ENCODE measurements at places on chromosomes 5 and 9.

DNA sequence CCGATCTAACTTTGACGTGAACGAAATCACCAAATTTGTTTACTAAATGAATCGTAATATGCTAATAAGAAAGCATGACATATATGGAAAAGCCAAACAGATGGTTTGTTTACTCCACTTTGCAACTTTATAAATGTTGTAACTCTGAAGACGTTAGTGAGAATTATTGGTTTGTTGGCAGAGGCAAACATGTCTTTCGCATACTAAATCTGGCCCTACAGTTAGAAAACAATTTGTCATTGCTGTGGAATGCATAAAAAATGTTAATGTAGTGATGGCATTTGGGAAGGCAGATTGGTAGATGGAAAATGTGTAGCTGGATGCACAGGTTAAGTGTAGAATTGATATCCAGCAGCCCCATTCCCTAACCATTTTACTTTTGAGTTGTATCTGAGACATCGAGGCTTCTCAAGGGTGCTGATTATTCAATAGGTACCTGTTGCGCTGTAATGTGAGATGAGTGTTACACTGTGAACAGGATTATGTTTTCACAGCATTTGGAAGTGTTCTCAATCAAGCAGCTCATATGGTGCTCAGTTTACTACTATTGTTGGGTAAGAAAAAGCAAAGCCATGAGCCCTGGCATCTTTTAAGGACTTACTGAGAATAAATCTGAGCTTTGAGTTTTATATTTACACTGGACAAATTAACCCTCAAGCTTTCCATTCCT lies 444.8 kb downstream of the BNC2 start:
- no peak overlapping the region for H3K4me3 ChIP-seq
- DNase-seq = no peak
- H3K36me3 ChIP-seq = no peaks in the 10 kb centered on the region
- no peaks in the 10 kb centered on the region for H3K27me3 ChIP-seq

GRCh38 chr9:127170103-127170502 lies 47.7 kb upstream of the ANGPTL2 start:
- DNase-seq = no peak
- H3K27ac ChIP-seq = no peak overlapping the region
- H3K4me3 ChIP-seq = no peak overlapping the region
- H3K27me3 ChIP-seq = no peaks in the 10 kb centered on the region
- H3K4me1 ChIP-seq = peaks cover 5% of the 10 kb centered on the region

DNA sequence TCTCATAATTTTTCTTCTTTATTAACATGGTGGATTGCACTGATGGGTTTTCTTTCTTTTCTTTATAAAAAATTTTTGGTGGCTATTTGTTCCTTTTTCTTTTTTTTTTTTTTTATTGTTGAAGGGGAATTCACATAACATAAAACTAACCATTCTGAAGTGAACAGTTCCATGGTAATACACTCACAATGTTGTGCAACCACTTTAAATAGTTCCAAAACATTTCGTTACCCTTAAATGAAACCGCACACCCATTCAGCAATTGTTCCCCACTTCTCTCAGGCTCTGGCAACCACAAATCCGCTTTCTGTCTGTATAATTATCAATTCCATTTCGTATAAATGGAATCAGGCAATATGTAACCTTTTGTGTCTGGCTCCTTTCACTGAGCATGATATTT lies 11.7 kb upstream of the SETX start:
- no peak overlapping the region for H3K27ac ChIP-seq
- peaks cover 4% of the 10 kb centered on the region for H3K4me1 ChIP-seq
- no peak overlapping the region for H3K4me3 ChIP-seq
- DNase-seq = no peak
- no peaks in the 10 kb centered on the region for H3K36me3 ChIP-seq

- DNase-seq = no peak
- H3K4me3 ChIP-seq = no peak overlapping the region
- no peak overlapping the region for H3K27ac ChIP-seq
- H3K4me1 ChIP-seq = no peaks in the 10 kb centered on the region
- no peaks in the 10 kb centered on the region for H3K27me3 ChIP-seq
Observed at GRCh38 chr5:39816156-39816845, 391.5 kb upstream of the DAB2 start.

GRCh38 chr5:176157656-176158055 lies 80.6 kb upstream of the SIMC1 start:
- peaks cover 15% of the 10 kb centered on the region for H3K27me3 ChIP-seq
- H3K4me1 ChIP-seq = no peaks in the 10 kb centered on the region
- no peaks in the 10 kb centered on the region for H3K36me3 ChIP-seq
- no peak for DNase-seq
- no peak overlapping the region for H3K4me3 ChIP-seq

- no peak overlapping the region for H3K4me3 ChIP-seq
- no peak for DNase-seq
- no peaks in the 10 kb centered on the region for H3K36me3 ChIP-seq
- no peak overlapping the region for H3K27ac ChIP-seq
Observed at GRCh38 chr9:97873882-97874281, 20.9 kb downstream of the FOXE1 start.

DNA sequence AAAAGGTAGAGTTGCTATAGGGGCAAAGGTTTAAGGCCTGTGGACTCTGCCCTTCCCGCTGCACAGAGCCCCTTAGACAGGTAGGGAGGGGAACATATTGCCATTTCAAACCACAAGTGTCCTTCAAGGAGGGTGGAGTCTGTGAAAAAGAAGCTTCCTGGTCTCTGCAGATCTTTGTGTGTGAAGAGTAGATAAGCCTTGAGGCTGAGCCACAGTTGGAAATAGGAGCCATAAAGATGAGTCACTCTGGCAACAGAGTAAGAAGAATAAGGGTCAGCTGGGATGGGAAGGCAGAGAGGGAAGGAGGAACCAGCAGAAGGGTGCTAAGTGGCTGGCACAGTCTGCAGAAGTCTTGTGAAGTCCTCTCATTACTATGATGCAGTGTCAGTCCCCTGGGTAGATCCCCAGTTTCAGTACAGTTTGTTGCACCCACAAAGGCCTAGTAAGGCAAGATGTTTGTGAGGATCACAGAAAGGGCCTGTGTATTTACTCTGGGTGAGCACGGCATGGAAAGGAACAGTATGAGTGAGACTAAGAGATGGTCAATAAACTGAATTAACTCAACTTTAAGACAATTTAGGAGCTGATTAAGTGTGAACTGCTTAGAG lies 18.1 kb downstream of the GRXCR2 start:
- no peak for DNase-seq
- H3K27ac ChIP-seq = no peak overlapping the region
- no peaks in the 10 kb centered on the region for H3K36me3 ChIP-seq
- H3K4me3 ChIP-seq = no peak overlapping the region
- no peaks in the 10 kb centered on the region for H3K27me3 ChIP-seq

GRCh38 chr5:173397516-173397915 lies 69.3 kb upstream of the STC2 start:
- no peaks in the 10 kb centered on the region for H3K27me3 ChIP-seq
- no peak for DNase-seq

- peaks cover 74% of the 10 kb centered on the region for H3K36me3 ChIP-seq
- no peak overlapping the region for H3K27ac ChIP-seq
- no peak overlapping the region for H3K4me3 ChIP-seq
- no peak for DNase-seq
- H3K4me1 ChIP-seq = no peaks in the 10 kb centered on the region
- no peaks in the 10 kb centered on the region for H3K27me3 ChIP-seq
Observed at GRCh38 chr9:87665505-87665904, 60.4 kb upstream of the CTSL start.

GRCh38 chr9:93115486-93116071 lies 18.5 kb downstream of the NINJ1 start:
- H3K36me3 ChIP-seq = peaks cover 39% of the 10 kb centered on the region
- H3K4me1 ChIP-seq = no peaks in the 10 kb centered on the region
- H3K27ac ChIP-seq = no peak overlapping the region
- no peaks in the 10 kb centered on the region for H3K27me3 ChIP-seq
- no peak for DNase-seq
- no peak overlapping the region for H3K4me3 ChIP-seq

GRCh38 chr9:109411069-109411761 lies 86.9 kb downstream of the PTPN3 start:
- H3K4me1 ChIP-seq = peaks cover 3% of the 10 kb centered on the region
- no peak overlapping the region for H3K4me3 ChIP-seq
- H3K27ac ChIP-seq = no peak overlapping the region
- no peak for DNase-seq
- no peaks in the 10 kb centered on the region for H3K27me3 ChIP-seq
- no peaks in the 10 kb centered on the region for H3K36me3 ChIP-seq

- H3K4me3 ChIP-seq = no peak overlapping the region
- no peak for DNase-seq
- no peaks in the 10 kb centered on the region for H3K36me3 ChIP-seq
Observed at GRCh38 chr5:52328220-52328806, 459.4 kb upstream of the ITGA1 start.

GRCh38 chr5:39426746-39427105 lies 1.9 kb upstream of the DAB2 start:
- no peaks in the 10 kb centered on the region for H3K36me3 ChIP-seq
- no peak for DNase-seq
- H3K4me3 ChIP-seq = no peak overlapping the region

- H3K27me3 ChIP-seq = no peaks in the 10 kb centered on the region
- DNase-seq = no peak
- no peaks in the 10 kb centered on the region for H3K36me3 ChIP-seq
- no peak overlapping the region for H3K27ac ChIP-seq
- no peaks in the 10 kb centered on the region for H3K4me1 ChIP-seq
Observed at GRCh38 chr5:11148810-11149539, 387.9 kb upstream of the DAP start.

DNA sequence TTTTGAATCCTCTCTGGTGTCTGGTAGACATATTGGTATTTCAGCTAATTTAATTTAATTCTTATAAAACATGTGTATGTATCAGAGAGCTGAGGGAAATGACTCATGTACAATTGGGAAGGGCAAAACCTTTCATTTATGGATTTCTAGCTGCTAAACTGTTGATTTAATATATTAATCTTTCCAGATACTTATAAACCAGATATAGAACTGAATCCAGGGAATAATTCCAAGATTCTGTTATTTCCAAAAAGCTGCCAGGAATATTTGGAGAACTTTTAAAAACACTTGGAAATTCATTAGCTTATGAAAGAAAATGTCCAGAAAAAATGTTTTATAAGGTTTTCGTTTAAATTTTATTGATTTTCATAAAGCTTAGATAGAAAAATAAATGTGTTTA lies 295.5 kb downstream of the YTHDC2 start:
- H3K36me3 ChIP-seq = no peaks in the 10 kb centered on the region
- H3K4me1 ChIP-seq = no peaks in the 10 kb centered on the region
- H3K27me3 ChIP-seq = no peaks in the 10 kb centered on the region
- H3K4me3 ChIP-seq = no peak overlapping the region
- DNase-seq = no peak

DNA sequence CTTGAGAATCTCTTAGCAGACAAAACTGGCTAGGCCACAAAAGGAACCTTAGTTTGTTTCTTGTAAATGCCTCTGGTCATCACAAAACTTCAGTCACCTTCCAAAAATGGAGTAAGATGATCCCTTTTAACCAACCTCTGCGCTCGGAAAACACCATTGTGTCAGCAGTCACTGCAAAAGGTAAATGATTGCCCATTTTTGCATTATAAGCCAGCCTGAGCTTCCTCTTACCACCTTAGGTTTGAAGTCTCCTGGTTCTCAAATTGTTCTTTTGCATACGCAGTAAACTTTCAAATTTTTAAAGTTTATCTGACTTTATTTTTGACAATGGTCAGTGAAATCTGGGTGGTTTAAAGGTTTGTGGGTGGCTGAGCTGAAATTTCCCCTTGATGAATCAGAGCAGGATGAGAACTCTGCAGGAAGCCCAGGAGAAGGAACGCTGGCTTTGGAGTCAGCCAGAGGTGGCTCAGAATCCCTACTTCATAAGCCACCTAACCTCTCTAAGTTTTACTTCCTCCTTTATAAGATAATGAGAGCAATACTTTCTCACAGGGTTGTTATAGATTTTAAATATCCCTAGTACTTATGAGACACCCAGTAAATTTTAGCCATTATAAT lies 131.4 kb downstream of the MED10 start:
- no peak overlapping the region for H3K27ac ChIP-seq
- no peaks in the 10 kb centered on the region for H3K4me1 ChIP-seq
- no peak overlapping the region for H3K4me3 ChIP-seq
- no peak for DNase-seq
- H3K27me3 ChIP-seq = no peaks in the 10 kb centered on the region
- no peaks in the 10 kb centered on the region for H3K36me3 ChIP-seq

DNA sequence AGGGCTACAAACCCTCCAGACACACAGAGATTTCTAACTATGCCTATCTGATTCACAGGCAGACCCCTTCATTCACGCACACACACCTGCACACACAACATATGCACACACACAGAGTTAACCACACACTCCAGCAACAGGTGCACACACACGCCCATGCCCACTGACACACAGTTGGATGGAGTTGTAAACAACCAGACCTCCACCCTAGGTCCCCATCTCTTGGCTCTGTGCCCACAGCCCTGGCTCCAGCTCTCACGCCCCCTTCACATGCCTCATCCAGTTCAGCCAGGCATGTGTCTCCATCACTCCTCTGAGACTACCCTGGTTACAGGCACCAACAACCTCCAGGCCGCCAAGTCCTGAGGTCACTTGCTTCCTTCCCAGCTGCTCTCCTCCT lies 61.1 kb downstream of the PSD2 start:
- H3K4me3 ChIP-seq = no peak overlapping the region
- H3K36me3 ChIP-seq = no peaks in the 10 kb centered on the region
- H3K27me3 ChIP-seq = peaks cover 44% of the 10 kb centered on the region
- no peak overlapping the region for H3K27ac ChIP-seq

DNA sequence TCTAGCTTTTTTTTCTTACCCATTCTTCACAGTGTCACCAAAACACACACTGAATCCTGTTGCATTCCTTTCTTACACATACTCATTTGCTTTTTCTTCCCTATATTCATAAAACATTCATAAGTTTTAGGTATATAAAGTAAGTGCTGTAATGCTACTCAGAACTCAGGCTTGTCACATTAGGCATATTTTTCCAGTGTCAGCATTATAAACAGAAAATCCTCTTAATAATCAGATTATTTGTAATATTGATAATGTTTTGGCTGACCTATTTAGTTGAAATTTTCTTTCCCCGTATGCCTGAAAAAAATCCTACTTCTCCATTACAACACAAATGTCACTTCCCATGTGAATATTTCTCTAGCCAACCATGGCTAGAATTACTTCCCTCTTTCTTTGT lies 743.0 kb upstream of the NUDT12 start:
- no peak overlapping the region for H3K27ac ChIP-seq
- no peaks in the 10 kb centered on the region for H3K27me3 ChIP-seq
- H3K4me3 ChIP-seq = no peak overlapping the region
- no peaks in the 10 kb centered on the region for H3K4me1 ChIP-seq
- DNase-seq = no peak
